Stimulated activated CD8-positive, alpha-beta memory T cell treated with anti-CD3 and anti-CD28 coated beads, Interleukin-7, amount 100 ng/mL, for 1 hour (primary cell): ENCODE measurements at places on chromosomes 13 and 19.
A peak's percentile ranks its signal among the peaks of the same experiment; 100 is the strongest.

DNA sequence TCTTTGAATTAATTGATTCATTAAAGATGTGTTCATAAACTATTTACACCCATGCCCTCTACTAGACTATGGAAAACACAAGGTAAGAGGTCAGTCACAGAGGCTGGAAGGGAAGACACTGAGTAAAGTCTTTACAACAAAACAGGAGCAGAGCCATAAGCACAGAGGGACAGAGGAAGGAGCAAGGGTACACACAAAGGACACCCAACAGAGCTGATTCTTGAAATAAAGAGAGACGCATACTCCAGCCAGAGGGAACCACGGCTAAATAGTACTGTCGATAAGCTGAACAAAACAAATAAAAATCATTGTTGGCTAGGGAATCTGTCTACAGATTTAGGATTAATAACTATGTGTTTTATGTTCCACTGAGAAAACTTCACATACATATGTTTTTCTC, 289.2 kb downstream of the EFNB2 start:
- no peak for DNase-seq

DNA sequence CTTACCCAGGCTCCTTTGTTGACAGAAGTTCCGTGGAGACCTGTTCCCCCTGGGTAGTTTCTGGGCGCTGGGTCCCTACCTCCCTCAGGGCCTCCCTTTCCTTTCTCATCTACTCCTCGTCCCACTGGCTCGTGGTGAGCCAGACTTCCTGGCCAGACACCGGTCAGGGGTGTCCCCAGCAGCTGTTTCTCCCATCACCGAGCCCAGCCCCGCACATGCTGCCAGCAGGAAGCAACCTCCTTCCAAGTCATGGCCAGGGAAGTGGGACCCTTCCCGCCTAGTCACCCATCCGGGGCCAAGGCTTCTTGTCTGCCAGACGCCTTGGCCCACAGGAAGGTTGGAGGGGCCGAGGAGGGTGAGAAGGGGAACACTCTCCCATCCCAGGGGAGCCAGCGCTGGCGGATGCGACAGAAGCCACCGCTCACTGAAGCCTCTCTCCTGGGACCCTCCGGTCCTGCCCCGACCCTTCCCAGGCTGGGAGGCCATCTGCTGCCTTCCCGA, 5.7 kb downstream of the PAK4 start:
- no peak for DNase-seq

DNA sequence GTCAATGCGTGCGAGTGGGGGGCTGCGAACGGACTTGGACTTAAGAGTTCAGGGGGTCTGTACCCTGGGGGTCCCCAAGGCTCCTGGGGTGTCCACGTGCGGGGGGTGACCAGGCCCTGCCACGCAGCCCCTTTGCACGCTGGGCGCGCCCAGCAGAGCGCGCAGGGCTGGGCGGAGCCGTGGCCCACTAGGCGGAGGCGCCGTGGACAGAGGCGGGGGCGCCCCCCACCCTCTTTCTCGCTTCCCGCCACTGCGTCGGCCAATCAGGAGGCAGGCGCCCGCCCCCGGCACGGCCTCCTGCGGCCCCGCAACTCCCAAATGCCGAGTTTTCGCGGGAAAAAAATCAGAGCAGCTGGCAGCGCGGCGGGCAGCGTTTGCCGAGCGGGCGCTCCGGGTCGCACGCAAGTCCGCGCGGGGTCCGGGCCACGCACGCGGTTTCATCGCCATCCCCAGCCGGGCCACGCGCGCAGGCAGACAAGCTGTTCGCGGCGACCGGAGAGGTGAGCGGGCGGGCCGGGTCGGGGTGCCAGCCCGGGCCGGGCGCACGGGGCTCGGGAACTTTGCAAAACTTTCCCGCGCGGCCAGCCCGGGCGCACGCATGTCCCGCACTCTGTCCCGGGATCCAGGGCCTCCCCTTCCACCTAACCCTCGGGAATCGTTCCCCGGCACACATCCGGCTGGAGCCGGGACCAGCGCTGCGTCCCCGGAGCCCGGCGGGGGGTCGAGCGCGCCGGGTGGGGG, at the start of gene UHRF1:
Gene UHRF1 (plus strand): TSS at position 346 of the 741 bp plus-strand sequence. CDS start 1,385 bp downstream, outside the sequence.
- no peak for DNase-seq

DNA sequence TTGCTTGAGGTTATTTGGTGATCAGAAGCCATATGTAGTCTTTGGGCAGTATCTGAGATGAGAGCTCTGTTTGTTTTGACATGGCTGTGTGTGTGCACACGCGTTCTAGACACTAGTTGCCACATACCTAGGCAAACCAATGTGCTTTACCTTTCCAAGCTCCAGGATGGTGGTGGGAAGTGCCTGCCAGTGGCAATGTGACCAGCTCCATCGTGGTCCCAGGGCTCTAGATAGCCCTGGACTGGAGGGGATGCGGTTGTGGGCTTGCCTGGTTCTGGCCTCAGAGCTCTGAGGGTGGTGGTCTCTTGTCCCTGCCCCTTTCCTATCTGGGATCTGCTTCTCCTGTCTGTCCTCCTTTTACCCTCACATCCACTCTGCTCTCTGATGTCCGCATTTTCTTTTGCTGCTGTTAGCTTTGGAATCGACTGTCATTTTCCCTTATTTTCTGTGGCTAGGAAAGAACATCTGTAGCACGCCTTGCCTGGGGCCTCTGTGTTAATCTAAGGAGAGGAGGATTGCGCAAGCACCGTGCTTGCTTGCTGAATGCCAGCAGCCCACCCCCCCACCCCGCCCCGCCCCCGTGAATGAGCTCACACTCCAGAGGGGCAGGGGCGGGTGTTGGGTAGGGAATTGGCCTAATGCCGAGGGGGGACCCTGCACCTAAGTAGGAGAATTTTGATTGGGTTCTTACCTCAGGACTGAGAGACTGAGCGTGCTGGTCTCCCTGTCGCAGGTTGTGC, 89.5 kb downstream of the ARHGEF7 start:
- DNase-seq, result no peak

GRCh38 chr13:101989798-101990350, 412.0 kb downstream of the FGF14 start:
- DNase-seq, result no peak

DNA sequence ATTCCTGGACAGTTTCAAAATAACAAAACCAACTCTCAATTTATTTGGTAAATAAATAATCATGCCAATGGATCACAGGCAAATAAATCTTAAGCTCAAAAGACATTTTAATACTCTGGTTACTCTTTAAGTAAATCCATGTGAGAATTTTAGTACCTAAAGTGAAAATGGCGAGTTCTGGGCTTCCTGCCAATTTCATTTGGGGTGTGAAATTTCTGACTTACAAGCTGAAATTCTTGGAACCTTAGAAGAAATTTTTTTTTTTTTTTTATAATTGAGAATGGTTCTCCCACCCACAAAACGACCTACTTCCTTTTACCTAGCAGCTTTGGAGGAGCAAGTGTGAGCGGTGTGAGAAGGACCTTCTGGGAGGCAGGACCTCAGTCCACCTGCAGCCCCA, 354.5 kb upstream of the NBEA start:
- no peak for DNase-seq

DNA sequence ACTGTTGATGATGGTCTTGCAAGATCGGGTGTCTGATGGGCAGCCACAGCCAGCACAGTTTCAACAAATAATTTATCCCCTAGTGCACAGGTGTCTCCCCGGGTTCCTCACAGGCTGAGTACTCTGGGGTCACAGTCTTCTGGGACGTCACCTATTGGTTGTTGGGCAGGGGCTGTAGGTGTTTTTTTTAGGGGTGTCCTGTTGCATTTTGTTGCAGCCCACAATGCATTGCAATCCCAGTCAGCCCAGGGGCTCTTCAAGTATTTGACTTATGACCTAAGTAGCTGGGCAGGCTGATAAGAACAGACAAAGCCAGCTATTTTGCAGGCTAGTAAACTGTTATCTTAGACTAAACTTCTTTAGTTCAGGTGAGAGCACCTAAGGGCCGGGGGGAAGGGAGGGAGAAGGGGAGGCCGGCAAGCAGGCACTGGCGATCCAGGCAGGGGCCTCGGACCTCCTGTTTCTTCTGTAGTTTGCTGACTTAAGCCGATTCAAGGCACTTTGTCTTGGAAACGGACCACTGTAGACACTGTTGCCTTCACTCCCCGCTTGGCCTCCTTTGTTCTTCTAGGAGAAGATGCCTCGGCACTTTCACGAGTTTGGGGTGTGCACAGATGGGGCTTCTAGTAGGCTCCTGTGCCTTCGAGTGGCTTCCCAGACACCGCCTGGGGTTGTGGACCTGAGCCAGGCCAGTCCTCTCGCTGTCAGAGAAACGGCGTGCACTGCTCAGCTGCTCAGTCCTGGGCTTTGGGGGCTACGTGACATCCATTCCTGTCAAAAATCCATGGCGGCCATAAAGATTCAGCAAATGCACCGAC, 33.9 kb upstream of the GRTP1 start:
- no peak for DNase-seq

GRCh38 chr19:27966390-27966816, 1246.5 kb downstream of the UQCRFS1 start:
- no peak for DNase-seq

- DNase-seq, result no peak
These were observed 3.9 kb downstream of the CD209 start for GRCh38 chr19:7743425-7743841.

- no peak for DNase-seq
These were observed 9.7 kb upstream of the SLITRK5 start for GRCh38 chr13:87661471-87661870.

- DNase-seq, result peak; percentile 20
These were observed 53.1 kb downstream of the FOXO1 start for GRCh38 chr13:40613192-40613818.

- no peak for DNase-seq
These were observed 45.7 kb downstream of the IRS2 start for GRCh38 chr13:109740721-109741120.

GRCh38 chr19:15220833-15221232, 11.4 kb downstream of the EPHX3 start:
- no peak for DNase-seq

DNA sequence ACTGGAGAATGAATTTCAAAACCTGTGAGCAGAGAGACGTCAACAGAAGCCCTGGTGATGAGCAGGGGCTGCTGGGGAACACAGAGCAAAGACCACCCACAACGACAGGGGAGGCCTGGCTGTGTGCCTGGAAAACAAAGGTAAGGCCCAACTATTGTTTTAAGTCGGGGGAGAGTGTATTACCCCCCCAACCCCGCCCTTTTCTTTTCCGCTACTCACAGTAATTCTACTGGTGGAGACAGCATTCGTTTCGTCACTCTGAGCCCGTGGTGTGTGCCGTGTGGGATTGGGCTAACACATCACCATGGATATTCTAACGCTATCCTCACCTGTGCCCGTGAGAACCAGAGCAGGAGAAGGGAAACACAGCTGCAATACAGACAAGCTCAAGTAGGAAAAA, 18.6 kb upstream of the ADPRHL1 start:
- no peak for DNase-seq

GRCh38 chr13:46858776-46859175, 38.1 kb downstream of the HTR2A start:
- DNase-seq, result no peak

DNA sequence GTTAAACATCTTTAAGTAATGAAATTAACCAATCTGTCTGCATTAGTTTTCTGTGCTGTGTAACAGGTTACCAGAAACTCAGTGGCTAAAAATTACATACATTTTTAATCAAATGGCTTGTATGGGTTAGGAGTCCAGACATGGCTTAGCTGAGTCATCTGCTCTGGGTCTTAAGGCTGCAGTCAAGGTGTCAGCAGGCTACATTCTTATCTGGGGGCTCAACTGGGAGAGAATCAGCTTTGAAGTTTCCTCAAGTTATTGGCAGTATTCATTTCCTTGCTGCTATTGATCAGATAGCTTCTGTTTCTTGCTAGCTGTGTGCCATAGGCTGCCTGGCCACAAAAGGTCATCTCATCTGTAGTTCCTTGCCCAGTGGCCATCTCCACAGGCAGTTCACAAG, 1163.0 kb downstream of the DIAPH3 start:
- no peak for DNase-seq
